ENCODE measurements at places on chromosomes 3 and 15.

DNA sequence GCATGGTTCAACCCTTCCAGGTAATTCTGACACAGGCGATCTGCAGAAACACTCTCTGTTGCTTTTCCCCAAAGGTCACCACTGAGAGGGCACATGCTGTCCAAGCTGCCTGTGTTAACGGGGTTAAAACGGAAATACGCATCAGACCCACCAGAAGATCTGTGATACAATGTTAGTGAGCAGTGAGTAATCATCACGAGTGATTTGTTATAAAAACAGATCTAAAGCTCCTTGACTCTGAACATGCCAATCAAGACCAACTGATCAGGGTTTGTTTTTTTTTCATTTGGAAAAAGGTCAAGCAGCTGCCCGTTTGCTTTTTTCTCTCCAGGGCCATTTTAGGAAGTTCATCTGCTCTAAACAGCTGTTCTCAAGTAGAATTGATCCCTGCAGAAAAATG lies 43.2 kb downstream of the FGF12 start:
- DNase-seq, result no peak

DNA sequence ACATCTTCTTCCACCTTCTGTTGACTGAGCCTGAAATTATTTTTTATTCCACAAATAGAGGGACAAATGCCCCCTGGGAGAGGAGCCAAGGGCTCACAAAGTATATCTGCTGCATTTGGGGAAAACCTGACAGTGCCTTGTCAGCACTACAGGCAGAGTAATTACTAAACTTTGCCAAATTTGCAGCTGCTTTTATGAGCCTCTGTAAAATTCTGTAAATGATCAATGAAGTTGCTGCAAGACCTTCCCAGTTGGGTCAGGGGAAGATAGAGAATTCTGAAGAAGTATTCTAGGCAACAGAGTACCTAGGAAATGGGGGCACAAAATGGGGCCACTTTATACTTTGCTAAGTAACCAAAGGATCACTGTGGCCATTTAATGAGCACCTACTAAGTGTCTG lies 10.5 kb downstream of the GHSR start:
- no peak for DNase-seq

GRCh38 chr3:4001976-4002375 lies 202.7 kb downstream of the LRRN1 start:
- DNase-seq, result peak; percentile 10

GRCh38 chr15:78097667-78098066 lies 5.3 kb downstream of the SH2D7 start:
- DNase-seq, result no peak

Data from retina (tissue), 1 donor.